ENCODE measurements at places on chromosomes 16 and 17. TPM values are rescaled to one million over a fixed set of nuclear protein-coding genes. Genes with fewer than 3 reads are reported as not detected.
A peak's percentile ranks its signal among the peaks of the same experiment; 100 is the strongest.

DNA sequence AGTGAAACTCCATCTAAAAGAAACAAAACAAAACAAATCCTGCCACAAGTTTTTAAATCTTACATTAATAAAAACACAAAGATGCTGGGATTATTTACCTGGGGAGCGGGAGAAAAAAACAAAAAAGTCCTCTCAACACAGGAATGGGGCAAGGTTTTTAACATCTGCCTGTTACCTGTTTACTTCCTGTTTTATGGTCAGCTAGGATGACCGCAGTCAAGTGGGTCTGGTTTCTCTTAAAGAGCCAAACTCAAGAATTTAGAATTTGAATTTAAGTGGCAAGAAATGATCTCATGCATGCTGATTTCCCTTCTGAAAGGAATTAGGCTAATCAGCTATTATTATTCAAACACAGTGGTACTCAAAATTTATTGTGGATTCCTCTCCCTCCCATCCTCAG lies 39.7 kb upstream of the TBC1D3K start:
- H3K4me3 ChIP-seq, result no peak overlapping the region
- no peak for DNase-seq
- H3K27me3 ChIP-seq, result no peaks in the 10 kb centered on the region
- H3K4me1 ChIP-seq, result no peaks in the 10 kb centered on the region
- no peaks in the 10 kb centered on the region for H3K36me3 ChIP-seq

DNA sequence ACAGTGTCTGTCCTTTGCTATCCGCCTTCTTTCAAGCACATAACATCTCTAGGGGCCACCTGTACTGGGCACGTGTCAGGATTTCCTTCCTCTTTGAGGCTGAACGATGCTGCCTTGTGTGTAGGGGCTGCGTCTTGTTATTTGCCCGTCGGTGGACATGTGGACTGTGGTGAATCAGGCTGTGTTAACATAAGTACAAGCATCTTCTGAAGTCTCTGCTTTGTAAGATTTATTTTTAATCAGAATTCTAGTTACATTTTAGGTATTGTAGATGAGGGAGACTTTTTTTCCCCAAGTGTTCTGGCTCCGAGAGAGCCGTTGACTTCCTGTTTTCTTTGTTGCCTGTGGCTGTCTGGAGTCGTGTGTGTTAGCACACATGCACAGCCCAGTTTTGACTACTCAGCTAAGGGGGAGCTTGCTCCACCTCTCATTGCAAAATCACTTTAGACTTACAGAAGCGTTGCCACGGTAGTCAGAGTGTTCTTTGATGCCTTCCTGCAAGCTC lies 26.1 kb downstream of the SPG7 start:
- H3K27me3 ChIP-seq, result no peaks in the 10 kb centered on the region
- no peak for DNase-seq
- no peak overlapping the region for H3K4me3 ChIP-seq
- peaks cover 50% of the 10 kb centered on the region for H3K36me3 ChIP-seq
- H3K27ac ChIP-seq, result no peak overlapping the region
- no peaks in the 10 kb centered on the region for H3K4me1 ChIP-seq

Gene CCL17
- total RNA-seq, result not detected

Gene PLK1
- total RNA-seq, result 2.7 TPM

DNA sequence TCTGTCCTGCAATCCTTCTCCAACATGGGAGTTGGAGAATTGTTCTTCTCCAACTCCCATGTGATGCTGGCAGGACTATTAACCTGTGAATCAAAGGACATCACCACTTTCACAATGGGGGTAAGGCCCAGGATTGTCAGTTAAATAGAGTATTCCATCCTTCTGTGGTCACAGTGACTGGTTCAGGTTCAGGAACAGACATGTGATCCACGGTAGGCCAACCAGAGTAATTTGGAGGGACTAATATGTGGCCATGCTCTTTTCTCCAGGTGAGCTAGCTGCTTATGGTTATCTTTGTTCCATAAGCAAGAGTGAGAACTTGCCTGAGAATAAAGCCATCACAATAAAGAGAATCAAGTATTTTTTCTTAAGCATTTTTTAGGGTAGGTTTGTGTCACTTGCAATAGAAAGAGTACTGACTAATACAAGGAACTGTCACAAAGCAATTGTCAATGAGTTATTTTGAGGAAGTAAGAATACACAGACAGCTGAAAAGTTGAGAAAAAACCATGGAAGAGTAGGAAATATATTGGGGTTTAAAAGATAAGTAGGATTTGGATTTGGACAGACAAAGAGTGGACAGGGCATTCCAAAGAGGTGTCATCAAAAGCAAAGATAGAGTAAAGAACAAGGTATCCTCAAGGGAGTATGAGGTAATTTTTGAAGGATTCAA lies 63.4 kb downstream of the BRIP1 start:
- H3K4me1 ChIP-seq, result no peaks in the 10 kb centered on the region
- no peak overlapping the region for H3K27ac ChIP-seq
- no peaks in the 10 kb centered on the region for H3K36me3 ChIP-seq
- no peak for DNase-seq
- no peaks in the 10 kb centered on the region for H3K27me3 ChIP-seq
- no peak overlapping the region for H3K4me3 ChIP-seq

DNA sequence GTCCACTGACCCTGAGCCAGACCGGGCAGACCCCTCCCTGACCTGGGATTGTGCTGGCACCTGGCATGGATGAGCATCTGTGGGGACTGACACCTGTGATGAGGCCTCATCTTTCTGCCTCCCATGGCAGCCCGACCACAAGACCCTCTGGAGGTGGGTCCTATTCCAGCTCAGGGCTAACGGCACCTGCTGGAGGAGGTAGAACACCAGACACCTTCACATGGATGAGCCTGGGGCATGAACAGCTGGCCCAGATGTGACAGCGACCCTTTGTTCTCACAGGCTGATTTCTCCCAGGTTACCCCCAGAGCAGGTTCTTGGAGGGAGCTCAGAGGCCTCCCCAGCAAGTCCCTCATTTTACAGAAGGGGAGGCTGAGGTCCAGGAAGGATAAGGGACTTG lies 46.4 kb upstream of the PIK3R6 start:
- H3K27me3 ChIP-seq, result no peaks in the 10 kb centered on the region
- H3K27ac ChIP-seq, result no peak overlapping the region
- H3K4me3 ChIP-seq, result no peak overlapping the region
- no peaks in the 10 kb centered on the region for H3K4me1 ChIP-seq

Gene ABCA9
- 22.4 TPM for total RNA-seq

GRCh38 chr16:71855937-71856662 lies 10.3 kb downstream of the ATXN1L start:
- H3K36me3 ChIP-seq, result peaks cover 19% of the 10 kb centered on the region
- no peaks in the 10 kb centered on the region for H3K4me1 ChIP-seq
- H3K27me3 ChIP-seq, result no peaks in the 10 kb centered on the region
- H3K4me3 ChIP-seq, result no peak overlapping the region
- H3K27ac ChIP-seq, result no peak overlapping the region
- no peak for DNase-seq

GRCh38 chr16:50360779-50361178 lies 8.0 kb downstream of the BRD7 start:
- DNase-seq, result no peak
- no peaks in the 10 kb centered on the region for H3K27me3 ChIP-seq
- H3K4me1 ChIP-seq, result peaks cover under 1% of the 10 kb centered on the region
- H3K4me3 ChIP-seq, result no peak overlapping the region
- peaks cover 14% of the 10 kb centered on the region for H3K36me3 ChIP-seq

Gene PRAC2
- total RNA-seq, result not detected

DNA sequence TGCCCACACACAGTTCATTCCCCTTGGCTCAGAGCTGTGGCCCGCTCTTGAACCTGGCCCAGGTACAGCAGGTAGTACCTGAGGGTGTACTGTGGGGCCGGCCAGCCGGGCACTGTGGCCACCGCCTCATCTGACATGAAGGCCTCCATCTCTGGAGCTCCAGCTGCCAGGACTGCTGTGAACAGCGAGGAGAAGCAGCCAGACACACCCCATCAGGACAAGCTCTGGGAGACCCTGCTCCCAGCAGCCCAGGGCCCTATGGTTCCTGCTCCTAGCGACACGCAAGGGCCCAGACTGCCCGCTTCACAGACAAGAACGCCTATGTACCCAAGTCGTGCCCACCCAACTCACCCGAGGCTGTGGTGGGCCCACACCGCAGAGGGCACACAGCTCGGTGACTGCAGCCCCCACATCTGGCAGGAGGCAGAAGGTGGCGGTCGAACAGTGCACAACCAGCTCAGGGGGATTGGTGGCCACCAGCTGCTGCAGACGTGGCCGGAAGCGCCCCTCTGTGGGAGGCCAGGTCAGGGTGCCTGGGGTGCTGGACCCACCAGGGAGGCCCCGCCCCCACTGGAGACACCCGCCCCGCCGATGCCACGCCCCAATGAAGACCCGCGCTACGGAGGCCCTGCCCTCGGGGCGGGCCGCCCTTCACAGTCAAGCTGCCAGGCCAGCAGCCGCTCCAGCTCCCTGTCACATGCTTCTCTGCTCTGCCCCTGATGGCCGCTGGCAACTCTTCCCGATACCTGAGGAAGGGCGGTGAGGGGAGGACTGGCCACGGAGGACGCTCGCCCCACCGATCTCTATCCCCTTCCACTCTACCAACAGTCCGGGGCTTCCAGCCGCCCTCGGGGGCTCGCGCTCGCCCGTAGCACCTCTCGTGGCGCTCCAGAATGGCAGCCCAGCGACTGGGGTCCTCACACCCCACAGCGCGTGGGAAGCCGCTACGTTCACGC lies 1.1 kb upstream of the STUB1 start:
- H3K4me3 ChIP-seq, result no peak overlapping the region
- H3K27me3 ChIP-seq, result no peaks in the 10 kb centered on the region
- peaks cover 28% of the 10 kb centered on the region for H3K4me1 ChIP-seq
- peak overlapping the region; percentile 46 for H3K27ac ChIP-seq
- H3K36me3 ChIP-seq, result peaks cover 14% of the 10 kb centered on the region
- peak; percentile 79 for DNase-seq

Gene LPCAT2
- total RNA-seq, result 239 TPM

Gene MT1F
- total RNA-seq, result 25.8 TPM

DNA sequence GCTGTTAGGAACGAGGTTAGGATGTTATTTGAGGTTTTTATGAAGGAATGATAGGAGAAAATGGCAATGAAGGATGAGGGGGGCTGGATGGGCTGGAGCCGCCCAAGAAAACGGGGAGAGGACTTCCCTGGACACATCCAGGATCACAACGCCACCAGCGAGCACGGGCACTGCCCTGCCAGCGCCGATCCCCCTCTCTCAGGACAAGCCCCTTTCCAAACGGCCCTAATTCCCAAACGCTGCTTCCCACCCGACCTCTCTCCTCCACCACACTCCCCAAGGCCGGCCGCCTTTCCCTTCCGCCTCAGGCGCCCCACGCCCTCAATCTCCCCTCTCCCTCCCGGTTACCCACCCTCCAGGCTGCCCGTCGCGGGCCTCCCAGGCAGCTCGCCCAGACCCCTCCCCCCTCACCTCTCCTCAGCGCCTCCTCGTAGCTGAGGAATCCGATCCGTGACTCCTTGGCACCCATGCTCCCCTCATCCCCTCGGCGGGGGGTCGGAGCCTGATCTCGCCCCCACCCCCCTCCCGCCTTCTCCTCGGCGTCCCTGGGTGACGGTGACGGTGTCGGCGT lies 377 bp downstream of the USP32 start:
- no peaks in the 10 kb centered on the region for H3K27me3 ChIP-seq
- H3K4me1 ChIP-seq, result peaks cover 18% of the 10 kb centered on the region
- no peak for DNase-seq
- H3K4me3 ChIP-seq, result peak overlapping the region; percentile 83
- peak overlapping the region; percentile 91 for H3K27ac ChIP-seq

GRCh38 chr17:60863892-60864707 lies 186.4 kb downstream of the BCAS3 start:
- no peak overlapping the region for H3K27ac ChIP-seq
- H3K27me3 ChIP-seq, result no peaks in the 10 kb centered on the region
- no peaks in the 10 kb centered on the region for H3K36me3 ChIP-seq
- H3K4me1 ChIP-seq, result no peaks in the 10 kb centered on the region
- DNase-seq, result no peak
